ENCODE measurements at places on chromosomes 7 and 10. TPM values are rescaled to one million over a fixed set of nuclear protein-coding genes. Genes with fewer than 3 reads are reported as not detected.

The ABLIM1 gene
- total RNA-seq, result 34.6 TPM

The C10orf90 gene
- total RNA-seq, result not detected

The INA gene
- total RNA-seq, result 4.7 TPM

- DNase-seq, result no peak
Observed at GRCh38 chr7:110940756-110941155, 150.2 kb upstream of the LRRN3 start.

DNA sequence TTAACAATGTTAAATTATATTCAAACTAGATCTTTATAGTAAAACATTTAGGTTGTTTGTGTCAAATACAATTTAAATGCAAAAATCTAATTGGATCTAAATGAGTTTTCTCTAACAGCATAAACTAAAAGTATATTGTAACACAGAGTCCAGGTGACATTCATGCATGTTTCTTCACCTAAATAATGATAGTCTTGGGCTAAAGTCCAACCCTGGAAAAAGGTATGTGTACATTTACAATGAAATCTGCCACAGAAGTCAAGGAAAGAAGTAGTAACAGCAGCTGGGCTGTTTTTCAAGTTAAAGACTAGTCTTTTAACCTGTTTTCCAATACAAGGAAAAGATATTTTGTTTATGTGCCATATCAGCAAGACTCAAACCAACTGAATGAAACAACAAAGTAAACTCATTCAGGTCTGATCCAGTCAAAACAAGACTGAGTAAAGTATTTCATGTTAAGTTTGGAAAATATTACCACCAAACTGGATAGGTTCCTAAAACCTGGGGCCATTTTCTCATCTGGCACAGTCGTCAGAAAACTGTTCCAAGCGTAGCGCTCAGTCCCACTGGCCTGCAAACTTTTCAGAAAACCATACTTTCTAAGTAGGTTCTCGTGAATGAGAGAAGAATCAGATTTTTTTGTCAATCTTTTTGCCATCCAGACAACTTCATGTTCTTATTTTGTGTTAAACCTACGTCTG, 349.2 kb downstream of the HGF start:
- DNase-seq, result no peak

- DNase-seq, result no peak
Observed at GRCh38 chr10:86284355-86285105, 82.1 kb downstream of the GRID1 start.
